Activated CD8-positive, alpha-beta memory T cell treated with anti-CD3 and anti-CD28 coated beads for 4 hours (primary cell): ENCODE measurements at places on chromosomes 7 and 10.

- DNase-seq = no peak
Measured at GRCh38 chr7:111789870-111790269, 227.6 kb upstream of the IMMP2L start.

DNA sequence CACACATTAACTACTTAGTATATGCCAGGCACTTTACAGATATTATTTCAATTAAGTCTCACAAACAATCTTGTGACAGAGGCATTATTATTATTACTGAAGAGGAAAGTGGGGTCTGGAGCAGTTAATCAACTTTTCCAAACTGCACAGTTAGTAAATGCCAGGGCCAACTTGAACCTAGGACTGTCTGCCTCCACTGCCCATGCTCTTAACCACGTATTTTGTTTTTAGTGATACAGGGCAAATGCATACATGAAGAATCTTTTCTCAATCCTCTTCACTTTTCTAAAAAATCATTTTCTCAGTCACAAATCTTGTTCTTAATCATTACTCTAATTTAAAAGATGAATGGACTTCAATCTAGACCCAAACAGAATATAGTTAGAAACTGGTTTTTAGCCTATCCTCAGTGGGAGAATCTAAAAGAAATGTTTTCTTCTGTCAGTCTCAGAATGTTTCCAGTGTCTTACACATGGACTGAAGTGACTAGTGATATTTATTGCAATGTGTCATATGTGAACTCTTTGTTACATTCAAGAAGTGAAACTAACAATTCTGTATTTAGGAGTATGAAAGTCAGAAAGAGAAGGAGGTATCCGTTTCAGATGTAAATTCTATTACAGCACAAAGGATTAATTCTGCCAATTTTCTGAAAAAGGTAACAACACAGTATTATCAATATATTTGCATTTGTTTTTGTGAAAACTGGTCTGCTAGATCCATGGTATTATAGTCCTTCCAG, 55.5 kb upstream of the CCNJ start:
- no peak for DNase-seq

DNA sequence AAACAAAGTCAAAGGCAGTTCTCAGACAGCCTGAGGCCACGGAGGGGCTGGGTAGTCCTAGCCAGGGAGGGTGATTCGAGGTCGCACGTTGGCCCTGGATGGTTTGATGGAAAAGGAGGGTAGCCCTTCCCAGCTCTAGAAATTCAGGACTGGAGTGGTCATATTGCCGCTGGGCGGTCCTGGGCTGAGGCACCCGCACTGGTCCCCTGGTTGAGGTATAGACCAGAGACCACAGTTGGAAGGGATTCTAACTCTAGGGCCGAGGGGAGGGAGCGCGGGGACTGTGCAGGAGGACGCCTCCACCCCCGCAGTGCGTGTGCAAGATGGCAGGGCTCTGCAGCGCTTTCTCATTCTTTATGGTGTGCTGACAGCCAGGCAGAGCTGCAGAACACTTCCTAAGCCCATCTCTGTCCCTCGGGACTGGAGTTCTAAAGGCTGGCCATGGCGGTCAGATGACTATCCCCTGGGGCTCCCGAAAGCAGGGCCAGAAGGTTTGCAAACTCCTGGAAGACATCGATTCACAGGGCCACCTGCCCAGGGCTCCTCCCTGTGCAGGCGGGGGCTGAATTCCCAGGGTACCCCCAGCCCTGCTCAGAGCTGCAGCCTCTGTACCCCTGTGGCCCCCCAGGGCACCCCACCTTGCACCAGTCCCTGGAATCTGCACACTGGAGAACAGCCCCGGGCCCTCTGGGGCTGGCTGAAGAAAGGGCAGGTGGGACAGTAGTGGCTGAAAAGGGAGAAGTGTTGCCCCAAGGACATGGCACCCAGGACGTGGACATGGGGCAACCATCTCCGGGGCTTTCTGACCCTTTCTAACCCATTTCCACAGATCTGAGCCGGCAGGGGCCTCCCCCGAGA, 51.0 kb upstream of the ELN start:
- no peak for DNase-seq

- DNase-seq = no peak
Measured at GRCh38 chr7:115009736-115010440, 88.0 kb downstream of the MDFIC start.

- DNase-seq = no peak
Measured at GRCh38 chr7:149635561-149636329, 137.6 kb downstream of the ZNF467 start.

DNA sequence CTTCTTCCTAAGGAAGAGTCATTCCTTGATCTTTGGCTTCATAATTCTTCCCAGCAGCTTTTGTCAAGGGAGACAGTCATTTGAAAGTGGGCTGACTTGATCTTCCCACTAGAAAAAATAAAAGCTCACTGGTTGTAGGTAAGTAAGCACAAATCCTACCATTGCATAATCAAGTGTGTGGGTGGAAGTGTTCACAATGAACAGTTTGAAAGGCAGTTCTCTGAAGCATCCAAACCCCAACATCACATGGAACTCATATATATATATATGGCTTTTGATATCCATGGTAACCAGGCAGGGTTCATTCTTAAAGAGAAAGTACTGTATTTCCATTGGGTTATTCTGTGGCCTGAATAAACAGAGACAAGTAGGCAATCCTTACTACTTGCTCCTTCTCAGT, 51.6 kb downstream of the ARMH3 start:
- no peak for DNase-seq

GRCh38 chr7:155426543-155427410, 31.2 kb upstream of the EN2 start:
- DNase-seq = no peak

- DNase-seq = no peak
Measured at GRCh38 chr10:230758-231157, 95.5 kb downstream of the ZMYND11 start.
